ENCODE measurements at places on chromosomes 5 and 9.

- no peak for DNase-seq
Measured at GRCh38 chr9:99040911-99041582, 63.9 kb upstream of the TGFBR1 start.

DNA sequence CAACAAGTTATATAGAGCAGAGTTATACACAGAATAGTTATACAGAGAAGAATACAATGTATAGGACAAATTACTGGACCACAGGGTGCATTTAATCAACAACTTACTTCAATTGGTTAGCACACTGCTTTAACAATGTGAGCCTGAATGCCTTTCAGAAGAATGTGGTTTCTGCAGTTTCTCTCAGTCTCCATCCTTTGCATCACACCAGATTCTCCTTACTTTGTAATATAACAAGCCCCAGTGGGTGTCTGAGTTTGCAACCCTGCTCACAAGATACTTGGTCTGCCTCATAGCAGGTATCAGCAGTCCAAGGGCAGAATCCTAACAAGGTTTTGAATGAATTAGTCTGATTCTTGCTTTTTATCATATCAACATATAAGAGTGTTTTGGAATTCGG, 114.6 kb downstream of the GABRB2 start:
- no peak for DNase-seq

DNA sequence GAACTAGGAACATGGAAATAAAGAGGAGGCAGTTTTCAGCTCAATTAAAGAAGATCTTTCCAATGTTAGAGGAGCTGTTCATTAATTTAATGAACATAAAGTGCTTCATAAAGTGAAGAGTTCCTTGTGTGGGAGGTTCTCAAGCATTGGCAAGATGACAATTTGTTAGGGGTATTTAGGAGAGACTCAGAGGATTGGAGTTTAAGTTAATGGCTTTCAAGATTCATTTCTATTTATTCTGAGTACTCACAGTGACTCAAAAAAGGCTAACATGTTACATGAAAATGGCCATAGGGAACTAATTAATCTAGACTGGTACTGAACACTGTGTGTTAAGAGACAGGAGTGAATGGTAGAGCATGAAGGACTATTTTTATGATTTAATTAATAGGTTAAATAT, 55.4 kb upstream of the CDH12 start:
- no peak for DNase-seq

DNA sequence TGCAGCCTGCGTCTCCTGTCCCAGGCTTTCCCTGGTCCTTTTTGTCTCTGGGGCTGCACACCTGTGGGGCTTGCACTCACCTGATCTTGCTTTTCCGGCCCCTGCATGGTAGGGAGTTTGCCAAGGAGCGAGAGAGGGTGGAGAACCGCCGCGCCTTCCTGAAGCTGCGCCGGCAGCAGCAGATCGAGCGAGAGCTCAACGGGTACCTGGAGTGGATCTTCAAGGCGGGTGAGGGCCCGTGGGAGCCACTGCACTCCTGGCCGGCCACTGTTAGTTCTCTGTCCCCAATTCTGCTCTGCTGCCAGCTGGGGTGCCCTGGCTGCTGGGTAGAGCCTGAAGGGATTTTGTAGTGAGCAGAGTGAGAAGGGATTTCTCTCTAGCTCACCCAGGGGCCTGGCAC, 78.0 kb downstream of the CACNA1B start:
- no peak for DNase-seq

GRCh38 chr5:89280103-89281037, 397.4 kb upstream of the MEF2C start:
- no peak for DNase-seq

DNA sequence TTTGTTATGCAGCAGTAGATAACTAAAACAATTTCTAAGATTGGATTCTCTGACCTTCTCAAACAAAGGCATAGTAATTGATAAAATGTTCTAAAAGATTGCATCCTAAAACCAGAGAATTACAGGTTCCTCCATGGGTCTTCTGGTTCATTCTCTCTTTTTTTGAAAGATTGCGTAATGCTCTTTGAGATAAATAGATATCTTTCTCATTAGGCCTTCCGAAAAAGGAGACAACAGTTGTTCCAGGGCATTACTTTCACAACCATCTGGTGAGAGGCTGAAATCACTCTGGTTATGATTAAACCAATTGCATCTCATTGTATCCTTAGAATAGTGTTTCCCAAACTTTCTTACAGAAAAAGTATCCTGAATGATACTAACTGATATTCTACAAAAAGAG, 174.7 kb upstream of the NREP start:
- DNase-seq, result no peak

- no peak for DNase-seq
Measured at GRCh38 chr5:140966293-140967225, at the start of gene PCDHAC2. TSS of gene PCDHAC2 (plus strand) at chr5:140966476. CDS start at chr5:140966767, 291 bp downstream.

DNA sequence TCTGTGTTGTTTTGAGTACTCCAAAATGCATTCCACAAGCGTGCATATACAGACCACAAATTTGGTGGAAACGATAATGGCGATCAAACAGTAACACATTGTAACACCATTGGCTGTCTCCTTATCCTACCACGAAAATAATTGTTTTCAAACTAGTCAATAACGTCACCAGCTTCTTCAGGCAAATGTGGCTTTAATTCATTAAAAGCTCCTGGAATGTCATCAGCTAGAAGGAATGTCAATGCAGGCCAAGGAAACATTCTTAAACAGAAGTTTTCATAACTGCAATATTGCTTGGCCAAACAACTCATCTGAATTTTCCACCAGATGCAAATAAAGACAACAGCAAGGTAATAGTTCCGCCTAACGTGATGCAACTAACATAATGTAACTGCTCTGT, 71.6 kb upstream of the XPA start:
- no peak for DNase-seq

GRCh38 chr5:8961956-8962355, 583.9 kb downstream of the SEMA5A start:
- DNase-seq, result no peak

- DNase-seq, result no peak
Measured at GRCh38 chr5:73827106-73827450, 201.1 kb downstream of the ARHGEF28 start.

- no peak for DNase-seq
Measured at GRCh38 chr5:60836131-60836530, 7.9 kb downstream of the ELOVL7 start.

DNA sequence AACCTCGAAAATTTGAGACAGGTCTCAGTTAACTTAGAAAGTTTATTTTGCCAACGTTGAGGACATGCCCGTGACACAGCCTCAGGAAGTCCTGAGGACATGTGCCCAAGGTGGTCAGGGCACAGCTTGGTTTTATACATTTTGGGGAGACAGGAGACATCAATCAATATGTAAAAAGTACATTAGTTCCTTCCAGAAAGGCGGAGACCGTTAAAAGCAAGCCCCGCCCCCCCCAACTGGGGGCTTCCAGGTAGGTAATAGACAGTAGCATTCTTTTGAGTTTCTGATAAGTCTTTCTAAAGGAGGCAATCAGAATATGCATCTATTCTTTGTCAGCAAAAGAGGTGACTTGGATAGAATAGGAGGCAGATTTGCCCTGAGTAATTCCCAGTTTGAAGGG, 599 bp upstream of the MOCS2 start:
- peak; percentile 4 for DNase-seq

DNA sequence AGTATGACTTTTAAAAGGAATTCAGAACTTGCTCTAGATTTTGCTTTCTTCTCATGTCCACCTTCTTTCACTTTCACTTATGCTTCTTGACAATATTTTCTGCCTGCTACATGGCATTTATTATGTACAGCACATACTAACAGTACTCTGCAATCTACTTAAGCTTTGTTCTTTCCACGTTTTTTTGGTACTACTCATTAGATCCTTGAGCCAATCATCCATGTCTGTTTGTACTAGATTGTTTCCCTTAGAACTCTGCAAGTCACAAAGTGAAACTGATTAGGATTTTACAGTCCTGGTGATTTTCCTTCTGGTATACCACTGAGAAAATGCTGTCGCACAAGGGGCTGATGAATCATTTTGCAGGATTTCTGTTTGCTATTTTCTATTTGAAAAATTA, 78.3 kb downstream of the PARP8 start:
- DNase-seq, result no peak

GRCh38 chr9:33835625-33836260, 18.8 kb downstream of the UBE2R2 start:
- DNase-seq, result no peak

- no peak for DNase-seq
Measured at GRCh38 chr9:92607773-92608172, 62.2 kb downstream of the IPPK start.

DNA sequence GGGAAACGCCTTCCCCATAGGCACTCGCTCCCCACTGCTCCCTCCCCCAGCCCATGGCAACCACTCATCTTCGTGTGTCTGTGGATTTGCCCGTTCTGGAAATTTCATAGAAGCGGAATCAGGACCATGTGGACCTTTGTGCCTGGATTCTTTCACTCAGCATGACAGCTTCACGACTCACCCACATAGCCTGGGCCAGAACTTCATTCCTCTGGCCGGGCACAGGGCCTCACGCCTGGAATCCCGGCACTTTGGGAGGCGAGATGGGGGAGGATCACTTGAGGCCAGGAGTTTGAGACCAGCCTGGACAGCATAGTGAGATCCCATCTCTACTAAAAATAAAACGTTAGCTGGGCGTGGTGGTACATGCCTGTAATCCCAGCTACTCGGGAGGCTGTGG, 12.1 kb upstream of the DIPK1B start:
- no peak for DNase-seq

DNA sequence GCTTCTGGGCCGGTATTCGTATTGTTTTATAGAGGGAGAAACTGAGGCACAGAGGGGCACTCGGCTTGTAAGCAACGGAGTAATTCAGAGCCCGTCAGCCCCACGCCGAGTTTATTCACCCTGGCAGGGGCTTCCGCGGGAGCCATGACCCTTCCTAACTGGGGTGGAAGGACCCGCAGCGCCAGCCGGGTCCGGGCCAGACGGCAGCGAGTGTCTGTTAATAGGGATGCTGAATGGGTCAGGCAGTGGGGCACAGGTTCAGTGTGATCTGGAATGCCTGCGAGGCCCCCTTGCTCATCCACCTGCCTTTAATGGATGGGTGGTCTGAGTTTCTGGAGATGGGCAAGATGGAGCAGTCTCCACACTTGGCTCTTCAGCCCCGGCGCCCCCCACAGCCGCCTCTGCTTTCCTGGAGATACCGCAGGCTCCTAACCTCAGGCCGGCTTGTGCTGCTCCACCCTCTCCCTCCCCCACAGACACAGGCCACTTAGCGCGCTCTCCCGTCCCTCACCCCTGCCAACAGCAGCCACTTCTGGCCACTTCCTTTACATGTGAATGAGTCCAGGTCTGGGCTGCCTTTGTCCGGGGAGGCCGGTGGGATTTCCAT, 147.1 kb downstream of the ERCC6L2 start:
- peak; percentile 35 for DNase-seq

- peak; percentile 41 for DNase-seq
Measured at GRCh38 chr5:170434966-170435605, 45.9 kb upstream of the KCNMB1 start.

GRCh38 chr5:16727755-16728325, 111.0 kb upstream of the RETREG1 start:
- no peak for DNase-seq

- no peak for DNase-seq
Measured at GRCh38 chr9:38051780-38052546, 17.1 kb downstream of the SHB start.

GRCh38 chr5:61951295-61951694, 354.7 kb upstream of the KIF2A start:
- DNase-seq, result no peak

DNA sequence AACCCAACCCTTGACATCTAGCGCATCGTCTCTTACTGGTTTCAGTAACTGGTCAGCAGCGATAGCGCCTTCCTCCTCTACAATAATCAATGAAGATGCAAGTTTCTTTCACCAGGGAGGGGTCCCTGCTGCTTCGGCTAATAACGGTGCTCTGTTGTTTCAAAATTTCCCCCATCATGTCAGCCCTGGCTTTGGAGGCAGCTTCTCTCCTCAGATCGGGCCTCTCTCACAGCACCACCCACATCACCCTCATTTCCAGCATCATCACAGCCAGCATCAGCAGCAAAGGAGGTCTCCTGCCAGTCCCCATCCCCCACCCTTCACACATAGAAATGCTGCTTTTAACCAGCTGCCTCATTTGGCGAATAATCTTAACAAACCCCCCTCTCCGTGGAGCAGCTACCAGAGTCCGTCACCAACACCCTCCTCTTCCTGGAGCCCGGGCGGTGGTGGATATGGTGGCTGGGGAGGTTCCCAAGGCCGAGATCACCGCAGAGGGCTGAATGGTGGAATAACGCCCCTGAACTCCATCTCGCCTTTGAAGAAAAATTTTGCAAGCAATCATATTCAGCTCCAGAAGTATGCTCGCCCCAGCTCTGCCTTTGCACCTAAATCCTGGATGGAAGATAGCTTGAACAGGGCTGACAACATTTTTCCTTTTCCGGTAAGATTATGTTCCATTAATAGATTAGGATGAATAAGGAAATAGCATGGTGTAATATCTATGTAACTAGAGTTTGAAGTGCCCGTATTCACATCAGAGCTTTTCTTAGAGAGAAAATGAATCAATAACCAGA, 2.2 kb downstream of the CPEB4 start:
- no peak for DNase-seq

DNA sequence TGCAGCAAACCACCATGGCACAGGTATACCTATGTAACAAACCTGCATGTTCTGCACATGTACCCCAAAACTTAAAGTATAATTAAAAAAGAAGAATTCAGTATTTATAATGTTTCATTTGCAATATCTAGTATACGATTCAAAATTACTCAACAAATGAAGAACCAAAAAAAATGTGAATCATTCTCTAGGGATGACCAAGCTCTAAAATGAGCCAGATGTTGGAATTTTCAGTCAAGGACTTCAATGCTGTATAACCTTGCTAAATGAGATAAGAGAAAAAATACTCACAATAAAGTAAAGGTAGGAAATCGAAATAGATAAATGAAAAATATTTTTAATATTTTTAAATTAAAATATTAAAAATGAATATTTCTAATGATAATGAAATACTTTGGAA, 108.7 kb upstream of the ADRA1B start:
- DNase-seq, result no peak

- DNase-seq, result no peak
Measured at GRCh38 chr5:60334281-60334713, 365.7 kb downstream of the DEPDC1B start.

DNA sequence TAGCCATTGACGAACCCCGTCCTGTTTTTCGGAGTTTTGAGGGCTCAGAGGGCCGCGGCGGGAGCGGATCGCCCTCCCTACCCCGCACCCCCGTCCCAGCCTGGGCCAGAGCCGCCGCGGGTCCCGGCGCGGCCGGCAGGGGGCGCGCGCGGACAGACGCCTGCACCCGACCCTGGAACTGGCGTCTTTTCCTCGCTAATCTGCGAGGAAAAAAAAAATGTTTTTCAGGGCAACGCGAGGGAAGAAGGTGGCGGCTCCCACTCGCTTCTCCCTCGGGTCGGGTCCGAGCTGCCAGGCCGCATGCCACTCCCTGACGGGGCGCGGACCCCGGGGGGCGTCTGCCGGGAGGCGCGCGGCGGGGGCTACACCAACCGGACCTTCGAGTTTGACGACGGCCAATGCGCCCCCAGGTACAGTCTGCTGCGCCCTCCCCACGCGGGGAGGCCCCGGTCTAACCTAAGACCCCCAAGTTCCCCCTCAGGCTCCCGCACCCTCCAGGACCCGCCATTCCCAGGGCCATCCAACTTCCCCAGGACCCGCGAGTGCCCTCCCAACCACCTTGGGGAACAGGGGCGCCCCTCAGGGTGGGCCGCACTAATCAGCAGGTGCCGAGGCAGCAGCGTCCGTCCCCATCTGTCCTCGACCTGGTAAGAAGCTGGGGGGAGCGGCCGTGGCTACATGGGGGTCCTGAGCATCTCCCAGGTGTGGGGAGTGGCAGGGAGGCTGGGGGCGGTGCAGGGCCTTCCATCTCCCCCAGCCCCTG, at the start of gene KCNT1:
KCNT1 (plus strand) TSS at position 227 of the 763 bp plus-strand sequence; CDS start at position 301, 74 bp downstream.
- peak; percentile 36 for DNase-seq

GRCh38 chr9:124698265-124698664, 72.8 kb downstream of the NR6A1 start:
- no peak for DNase-seq

Measured in activated gamma-delta T cell treated with Interleukin-2 at 50 U/mL for 16 hours (primary cell).